CD4-positive, alpha-beta T cell treated with Interleukin-15 for 4 hours (primary cell): ENCODE measurements at places on chromosomes 11 and 22.

DNA sequence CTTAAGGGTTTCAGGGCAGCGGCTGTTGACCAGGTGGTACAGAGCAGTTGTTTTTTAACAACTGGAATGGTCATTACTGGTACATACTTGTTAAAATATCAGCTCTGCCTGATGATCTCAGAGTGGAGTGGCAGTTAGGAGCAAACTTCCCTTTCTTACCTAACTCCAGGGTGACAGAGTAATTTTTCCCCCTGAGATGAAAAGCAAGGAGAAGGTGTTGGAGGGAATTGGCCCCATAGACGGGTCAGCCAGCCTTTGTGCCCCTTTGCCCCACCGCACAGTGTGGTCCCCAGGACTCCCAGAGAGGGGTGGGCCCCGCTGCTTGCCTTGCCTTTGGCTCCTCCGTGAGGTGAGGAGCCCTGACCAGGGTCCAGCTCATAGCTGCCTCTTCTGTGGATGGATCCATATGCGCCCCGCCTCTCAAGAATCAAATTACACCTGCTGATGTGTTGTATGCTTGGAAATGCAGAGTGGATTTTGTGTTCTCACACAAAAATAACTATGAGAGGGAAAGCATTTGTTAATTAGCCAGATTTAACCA, 27.0 kb upstream of the SORL1-AS1 start:
- no peak for DNase-seq

DNA sequence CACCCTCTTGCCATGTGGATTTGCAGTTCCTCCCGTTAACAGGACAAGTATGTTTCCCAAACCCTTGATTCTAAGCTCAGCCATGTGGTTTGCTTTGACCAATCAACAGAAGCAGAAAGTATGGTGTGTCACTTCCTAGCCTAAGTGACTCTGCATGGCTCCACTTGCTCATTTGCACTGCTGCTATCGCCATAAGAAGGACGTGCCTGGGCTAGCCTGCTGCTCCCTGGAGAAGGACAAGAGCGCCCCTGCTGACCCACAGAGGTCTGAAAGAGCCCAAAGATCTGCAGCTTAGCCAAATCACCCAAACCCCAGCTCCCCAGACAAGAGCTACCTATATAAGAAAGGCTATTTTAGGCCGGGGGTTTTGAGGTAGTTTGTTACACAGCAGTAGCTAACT, 18.0 kb downstream of the TBRG1 start:
- no peak for DNase-seq

- DNase-seq: no peak
These were observed 21.3 kb downstream of the PHF21A start for GRCh38 chr11:46099963-46100316.

DNA sequence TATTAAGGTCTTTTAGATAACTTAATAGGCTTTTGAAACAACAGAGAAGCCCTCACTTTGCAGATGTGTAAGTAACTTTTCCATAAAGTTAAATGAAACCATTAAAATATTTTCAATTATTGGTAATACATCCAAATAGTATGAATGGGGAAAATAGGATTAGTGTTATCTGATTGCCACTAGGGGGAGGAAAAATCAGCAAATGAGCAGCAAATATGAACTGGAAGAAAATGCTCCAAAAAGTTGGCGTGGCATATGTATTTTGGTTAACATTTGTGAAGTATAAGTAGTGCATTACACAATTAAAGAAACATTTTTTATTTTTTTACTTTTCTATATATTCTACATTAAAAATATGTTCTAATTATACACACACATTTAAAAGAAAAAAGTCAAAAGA, 259.8 kb upstream of the ANO5 start:
- DNase-seq: no peak

DNA sequence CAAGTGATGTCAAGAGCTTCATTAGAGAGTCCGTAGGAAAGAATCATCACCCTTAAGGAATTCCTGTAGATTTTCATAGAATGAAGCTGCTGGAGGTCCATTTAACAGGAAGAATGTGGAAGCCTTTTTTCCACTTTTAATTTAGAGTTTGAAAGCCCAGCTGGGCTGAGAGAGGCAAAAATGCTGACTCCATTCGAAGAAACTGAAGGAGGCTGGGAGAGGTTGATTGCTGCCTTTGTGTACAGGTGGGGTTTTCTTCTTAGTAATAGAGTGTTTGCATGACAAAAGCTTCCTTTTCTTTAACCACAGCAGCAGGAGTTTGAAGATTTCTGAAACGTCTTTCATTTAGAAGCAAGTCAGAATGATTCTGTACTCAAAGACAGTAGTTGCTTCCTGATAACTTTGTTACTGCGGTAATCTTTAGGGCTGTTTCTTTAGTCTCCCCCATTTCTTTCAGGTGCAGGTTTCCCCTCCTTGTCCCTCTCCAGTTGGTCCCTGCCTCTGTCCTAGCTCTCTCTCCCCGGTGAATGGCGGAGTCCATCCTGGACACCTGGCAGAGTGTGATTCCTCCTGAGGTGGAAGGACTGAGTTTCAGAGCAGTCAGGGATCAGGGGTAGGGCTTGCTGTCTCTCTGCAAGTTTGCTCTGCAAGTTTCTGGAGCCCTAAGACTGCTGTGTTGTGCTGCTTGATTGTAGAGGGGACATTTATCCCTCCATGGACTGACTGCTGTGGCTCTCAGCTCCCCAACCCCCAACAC, 166.2 kb downstream of the LDLRAD3 start:
- DNase-seq: no peak

- no peak for DNase-seq
These were observed 10.7 kb downstream of the CARD10 start for GRCh38 chr22:37508431-37508992.

GRCh38 chr11:74694136-74694930, 36.9 kb downstream of the CHRDL2 start:
- DNase-seq: no peak

GRCh38 chr11:55571828-55572227, at the start of gene OR4C16:
TSS of gene OR4C16 (plus strand) at chr11:55572128. CDS start at chr11:55572128, 0 bp downstream.
- DNase-seq: no peak

DNA sequence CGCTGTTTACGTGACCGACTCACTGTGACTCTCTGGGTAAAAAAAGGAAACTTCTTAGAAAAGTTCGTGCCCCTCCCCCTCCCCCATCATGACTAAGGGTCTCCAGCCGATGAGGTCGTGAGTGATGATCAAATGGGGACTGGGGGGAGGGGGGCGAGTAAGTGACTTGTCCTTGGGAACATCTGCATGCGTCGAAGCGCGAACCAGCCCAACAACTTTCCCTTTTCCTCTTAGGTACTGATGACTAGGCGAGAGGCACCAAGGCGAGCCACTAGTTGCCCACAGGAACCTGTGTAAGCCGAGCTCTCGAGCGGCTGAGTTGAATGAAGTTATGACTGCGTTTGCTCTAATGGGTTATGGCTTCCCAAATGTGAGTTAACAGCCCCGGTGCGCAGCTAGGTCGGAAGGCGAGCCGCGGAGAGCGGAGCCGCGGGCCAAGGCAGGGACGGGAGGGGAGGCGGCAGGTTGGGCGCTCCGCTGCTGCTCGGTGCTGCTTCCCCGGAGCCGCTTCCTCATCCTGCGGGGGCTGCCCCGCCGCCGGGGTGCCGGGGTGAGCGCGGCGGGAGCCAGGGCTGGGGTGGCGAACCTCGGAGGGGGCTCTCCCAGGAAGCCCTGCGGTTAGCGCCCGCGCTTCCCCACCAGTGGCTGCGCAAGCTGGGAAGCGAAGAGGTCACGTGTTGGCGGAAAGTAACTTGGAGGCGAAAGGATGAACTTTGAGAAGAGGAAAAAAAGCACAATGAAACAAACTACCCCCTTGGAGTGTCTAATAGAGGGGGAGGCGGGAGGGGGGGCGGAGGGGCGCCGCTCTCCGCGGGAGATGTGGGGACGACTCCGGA, 22.1 kb upstream of the BDNF start:
- no peak for DNase-seq

DNA sequence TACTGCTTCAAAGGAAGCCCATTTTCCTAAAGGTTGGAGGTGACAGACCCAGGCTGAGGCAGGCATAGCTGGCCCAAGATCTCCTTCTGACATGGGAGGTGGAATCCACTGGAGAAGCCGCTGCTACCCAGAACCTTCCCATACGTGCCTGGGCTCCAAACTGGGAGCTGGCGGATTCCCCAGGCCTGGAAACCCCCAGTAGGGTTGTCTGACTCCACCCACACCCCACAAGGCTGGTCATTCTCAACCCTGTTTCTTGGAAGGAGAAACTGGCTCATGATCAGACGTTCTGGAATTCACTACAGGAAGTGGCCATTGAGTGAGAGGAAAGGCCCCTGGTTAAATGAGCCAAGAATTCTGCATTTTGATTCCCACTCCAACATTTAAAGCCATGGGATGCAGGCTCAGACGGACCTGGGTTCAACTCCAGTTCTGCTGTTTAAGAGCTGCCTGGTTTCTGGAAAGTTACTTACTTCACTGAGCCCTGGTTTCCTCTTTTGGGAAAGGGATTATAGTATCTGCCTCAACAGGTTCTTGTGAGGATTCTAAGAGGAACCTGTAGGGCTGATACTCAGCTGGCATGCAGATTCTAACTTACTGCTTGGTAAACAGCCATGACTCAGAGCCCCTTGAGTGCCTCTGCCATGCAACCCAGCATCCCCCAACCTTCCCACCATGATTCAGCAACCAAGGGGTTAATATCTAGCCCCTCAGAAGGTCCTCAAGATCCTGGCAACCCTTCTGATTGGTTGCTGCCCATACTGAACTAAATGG, 19.4 kb upstream of the TSKU start:
- no peak for DNase-seq

GRCh38 chr11:38667359-38667758, 2069.3 kb upstream of the RAG2 start:
- no peak for DNase-seq

DNA sequence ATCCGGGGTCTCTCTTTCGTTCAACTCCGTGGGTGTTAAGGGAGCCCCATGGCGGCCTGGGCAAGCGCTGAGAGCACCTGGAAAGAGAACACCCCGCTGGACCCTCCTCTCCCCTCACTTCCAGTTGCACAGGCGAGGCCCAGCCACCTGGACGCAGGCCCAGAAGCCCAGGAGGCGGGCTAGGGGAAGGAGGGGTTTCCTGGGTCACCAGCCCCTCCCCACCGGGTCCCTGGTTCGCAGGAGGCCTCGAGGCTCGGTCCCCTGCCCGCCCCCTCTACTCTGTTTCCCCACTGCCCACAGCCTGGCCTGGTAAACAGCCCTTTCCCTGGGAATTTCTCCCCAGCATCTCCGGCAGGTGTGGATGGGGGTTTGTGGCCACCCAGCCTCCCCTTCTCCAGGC, 8.5 kb upstream of the NFAM1 start:
- no peak for DNase-seq

GRCh38 chr11:121095561-121095960, 5.5 kb upstream of the TECTA start:
- no peak for DNase-seq

DNA sequence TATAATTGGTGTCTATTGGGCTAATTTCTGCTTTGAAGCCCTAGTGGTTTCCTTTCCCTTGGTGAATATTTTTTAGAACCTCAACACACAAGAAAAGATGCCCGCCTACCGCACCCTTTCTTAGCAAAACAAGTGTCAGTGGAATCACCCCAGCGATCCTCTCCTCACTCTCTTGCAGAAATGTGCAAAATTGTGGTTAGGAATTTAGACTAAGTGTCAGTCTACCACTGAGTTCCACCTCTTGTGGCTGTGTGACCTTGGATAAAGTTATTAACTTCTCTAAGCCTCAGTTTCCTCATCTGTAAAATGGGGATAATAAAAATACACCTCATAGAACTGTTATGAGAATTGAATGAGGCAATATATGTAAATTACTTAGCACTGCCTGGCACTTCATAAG, 5.3 kb upstream of the JAML start:
- DNase-seq: peak; percentile 68

DNA sequence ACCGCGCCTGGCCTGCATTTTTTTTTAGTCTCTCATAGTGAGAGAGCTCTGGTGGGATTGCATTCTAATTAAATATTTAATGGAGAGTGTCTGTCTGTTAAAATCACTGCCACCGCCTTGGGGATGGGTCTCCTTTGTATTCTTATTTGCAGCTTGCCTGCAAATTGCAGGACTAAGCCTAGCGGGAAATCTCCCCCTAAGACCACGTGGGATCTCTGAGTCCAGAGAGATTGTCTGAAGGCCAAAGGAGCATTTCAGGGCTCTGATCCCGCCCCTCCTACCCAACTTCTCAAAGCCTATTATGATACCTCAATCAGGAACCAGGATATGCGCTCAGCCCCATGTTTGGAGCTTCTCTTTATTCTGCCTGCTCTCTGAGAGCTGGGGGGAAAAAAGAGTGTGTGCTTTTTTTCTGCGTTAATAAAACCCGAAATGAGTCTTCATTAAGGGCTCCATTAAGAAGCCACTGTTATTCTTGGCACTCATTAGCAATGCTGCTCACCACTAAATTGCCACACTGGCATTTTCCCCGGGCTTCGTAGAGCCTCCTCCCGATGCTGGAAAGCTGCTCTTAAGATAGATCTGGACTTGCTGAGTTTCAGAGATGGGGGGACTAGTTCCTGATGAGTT, 92.9 kb upstream of the THY1 start:
- DNase-seq: no peak

- no peak for DNase-seq
These were observed 278.4 kb upstream of the ZC3H12C start for GRCh38 chr11:109814824-109815223.

DNA sequence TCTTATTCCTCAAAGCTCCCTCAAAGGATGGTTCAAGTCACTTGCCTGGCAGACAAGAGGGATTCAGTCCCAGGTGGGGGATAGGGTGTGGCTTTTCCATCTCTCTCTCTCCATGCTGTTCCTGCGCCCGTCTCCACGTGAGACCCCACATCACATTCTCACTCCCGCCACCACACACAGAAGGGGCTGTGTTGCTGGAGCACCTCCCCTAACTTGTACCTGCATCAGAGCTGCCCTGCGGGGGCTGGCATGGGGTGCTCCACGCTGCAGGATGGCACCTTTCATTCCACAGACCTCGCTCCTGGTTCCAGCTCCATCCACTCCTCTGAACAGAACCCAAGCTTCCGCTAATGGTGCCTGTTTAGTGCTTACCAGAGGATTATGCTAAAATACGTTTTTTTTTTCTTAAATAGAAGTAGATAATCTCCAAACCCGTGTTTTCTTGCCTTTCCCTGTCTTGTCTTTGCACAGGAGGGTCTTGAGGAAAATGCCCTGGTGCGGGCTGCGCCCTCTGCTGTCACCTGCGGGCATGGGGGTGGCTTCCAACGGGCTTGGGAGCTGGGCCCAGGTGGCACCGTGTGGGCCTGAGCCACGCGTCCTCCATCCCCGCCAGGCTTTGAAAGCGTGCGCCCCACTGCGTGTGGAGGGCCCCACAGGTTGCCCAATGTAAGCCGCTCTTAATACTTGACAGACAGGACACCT, 985.6 kb downstream of the BRD1 start:
- no peak for DNase-seq

GRCh38 chr11:882596-882995, 28.0 kb downstream of the CHID1 start:
- no peak for DNase-seq
